ENCODE measurements at places on chromosomes 12 and 14. TPM values are rescaled to one million over a fixed set of nuclear protein-coding genes. Genes with fewer than 3 reads are reported as not detected.

VRTN gene
- not detected for total RNA-seq

HOXC11 gene
- not detected for total RNA-seq

DNA sequence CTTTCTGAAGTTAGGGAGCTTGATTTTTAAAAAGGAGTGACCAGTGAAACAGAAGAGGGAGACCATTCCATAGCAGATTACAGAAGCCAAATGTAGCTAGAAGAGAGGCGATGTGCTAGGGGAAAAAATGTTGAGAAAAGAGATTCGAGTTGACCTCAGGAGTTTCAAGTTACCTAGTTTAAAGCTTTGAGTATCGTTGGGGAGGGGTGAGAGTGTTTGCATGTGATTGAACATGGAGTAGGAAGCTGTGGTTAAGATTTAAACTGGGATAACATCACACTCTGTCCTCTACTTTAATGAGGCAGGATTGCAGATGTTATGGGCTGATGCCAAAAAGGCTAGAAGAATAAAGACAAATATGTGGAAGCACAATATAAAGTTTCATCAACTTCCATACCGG, 3.7 kb downstream of the LETMD1 start:
- DNase-seq = no peak

GRCh38 chr14:94738751-94739150, 31.2 kb downstream of the GSC start:
- DNase-seq = no peak

DNA sequence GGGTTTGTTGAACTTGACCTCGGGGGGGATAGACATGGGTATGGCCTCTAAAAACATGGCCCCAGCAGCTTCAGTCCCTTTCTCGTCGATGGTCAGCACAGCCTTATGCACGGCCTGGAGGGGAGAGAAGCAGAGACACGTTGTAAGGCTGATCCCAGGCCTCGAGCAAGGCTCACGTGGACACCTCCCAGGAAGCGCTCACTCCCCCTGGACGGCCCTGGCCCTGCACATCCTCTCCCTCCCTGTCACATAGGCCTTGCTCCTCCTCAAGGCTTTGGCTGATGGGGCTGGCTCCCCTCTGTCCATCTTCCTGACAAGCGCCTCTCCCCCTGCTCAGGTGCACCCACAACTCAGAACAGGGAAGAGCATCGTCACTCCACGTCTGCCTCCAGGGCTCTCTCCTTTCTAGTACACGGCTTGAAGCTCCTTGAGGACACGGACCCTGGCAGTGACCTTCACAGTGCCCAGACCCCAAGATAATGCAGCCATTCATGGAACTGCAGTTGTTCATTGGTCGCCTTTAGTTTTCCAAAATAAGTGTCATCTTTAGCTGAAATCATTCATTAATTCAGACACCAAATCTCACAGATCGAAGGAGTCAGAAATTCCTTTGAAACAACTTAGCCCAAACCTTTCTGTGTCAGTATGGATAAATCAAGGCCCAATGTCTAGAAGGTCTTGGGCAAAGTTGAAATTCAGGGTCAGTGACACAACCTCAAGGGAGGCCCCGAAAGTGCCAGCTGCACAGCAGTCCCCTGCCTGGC, 9.7 kb downstream of the SERPINA1 start:
- no peak for DNase-seq

SUPT16H gene
- total RNA-seq = 102 TPM

GRCh38 chr12:119901670-119902069, 24.6 kb upstream of the CIT start:
- no peak for DNase-seq

DNA sequence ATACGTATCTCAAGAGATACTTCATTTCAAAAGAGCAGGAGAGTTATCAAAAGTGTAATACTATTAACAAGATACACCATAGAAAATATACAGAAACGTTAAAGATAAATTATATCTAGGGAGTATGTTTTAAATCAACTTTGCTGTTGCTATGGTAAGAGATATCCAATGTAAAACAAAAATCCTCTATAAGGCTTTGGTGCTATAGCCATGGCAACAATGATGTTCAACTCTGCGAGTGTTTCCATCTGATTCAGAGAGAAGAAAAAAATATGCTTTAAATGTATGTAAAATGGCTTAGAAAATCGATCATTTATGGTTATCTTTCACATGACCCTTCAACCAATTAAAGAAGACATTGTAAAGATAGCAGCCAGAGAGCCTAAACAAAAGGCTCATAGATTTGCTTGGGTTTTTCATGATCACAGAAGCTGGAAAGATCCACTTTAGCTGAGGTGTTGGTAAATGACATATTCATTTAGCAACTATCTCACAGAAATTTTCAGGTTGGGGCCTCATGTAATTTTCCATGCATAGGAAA, 387.0 kb upstream of the GARIN6 start:
- no peak for DNase-seq

CARMIL3 gene
- total RNA-seq = 110 TPM

LRRC10 gene
- total RNA-seq = not detected

DNA sequence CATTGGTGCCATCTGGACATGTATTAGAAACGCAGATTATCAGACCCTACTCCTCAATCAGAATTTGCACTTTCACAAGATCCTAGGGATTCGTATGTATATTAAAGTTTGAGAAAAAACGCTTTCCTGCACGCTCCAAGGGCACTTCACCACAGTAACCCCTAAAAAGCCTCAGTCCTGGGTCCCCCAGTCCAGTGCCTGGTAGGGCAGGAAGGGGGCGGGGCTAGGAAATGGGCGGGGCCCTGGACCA, 369 bp downstream of the DEPDC4 start:
- DNase-seq = peak; percentile 95

TMEM132C gene
- total RNA-seq = not detected

ACACB gene
- 6.5 TPM for total RNA-seq

GRCh38 chr14:50516091-50516490, 16.3 kb downstream of the MAP4K5 start:
- no peak for DNase-seq

PDZRN4 gene
- total RNA-seq = 3.6 TPM

DNA sequence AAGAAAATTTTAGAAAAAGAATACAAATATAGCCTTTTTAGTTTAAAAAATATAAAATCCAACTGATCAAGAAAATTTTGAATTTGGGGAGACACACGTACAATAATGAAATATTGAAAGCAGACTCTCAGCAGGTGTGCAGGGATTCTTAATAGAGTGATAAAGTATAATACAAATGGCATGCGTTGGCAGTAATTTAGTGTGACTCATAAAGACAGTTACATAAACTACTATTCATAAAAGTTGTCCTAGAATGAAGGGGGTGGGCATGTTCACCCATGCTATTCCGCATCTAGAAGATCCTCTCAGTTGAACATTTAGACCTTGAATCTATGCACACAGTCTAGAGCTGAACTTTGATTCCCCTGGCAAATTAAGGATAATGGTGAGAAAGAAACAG, 200.4 kb upstream of the AVPR1A start:
- no peak for DNase-seq

SDSL gene
- total RNA-seq = not detected

KLHDC2 gene
- 167 TPM for total RNA-seq

DNA sequence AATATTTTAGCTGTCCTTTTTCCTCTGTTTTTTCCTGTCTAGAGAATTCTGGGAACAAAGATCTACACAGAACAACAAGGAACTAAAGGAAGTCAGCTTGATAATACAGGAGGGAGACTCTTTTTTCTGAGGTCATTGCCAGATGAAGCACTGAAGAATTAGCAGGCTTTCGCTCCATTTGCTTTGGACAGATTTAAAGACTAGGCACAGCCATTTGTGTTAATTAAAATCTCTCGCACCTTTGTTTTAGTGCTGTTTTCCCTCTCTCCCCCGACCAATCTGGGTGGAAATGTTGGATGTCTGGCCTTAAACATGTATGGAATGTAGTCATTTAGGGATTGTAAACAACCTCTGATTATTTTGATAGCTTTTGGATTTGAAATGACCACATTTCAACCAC, 9.6 kb upstream of the GPHN start:
- no peak for DNase-seq

DNA sequence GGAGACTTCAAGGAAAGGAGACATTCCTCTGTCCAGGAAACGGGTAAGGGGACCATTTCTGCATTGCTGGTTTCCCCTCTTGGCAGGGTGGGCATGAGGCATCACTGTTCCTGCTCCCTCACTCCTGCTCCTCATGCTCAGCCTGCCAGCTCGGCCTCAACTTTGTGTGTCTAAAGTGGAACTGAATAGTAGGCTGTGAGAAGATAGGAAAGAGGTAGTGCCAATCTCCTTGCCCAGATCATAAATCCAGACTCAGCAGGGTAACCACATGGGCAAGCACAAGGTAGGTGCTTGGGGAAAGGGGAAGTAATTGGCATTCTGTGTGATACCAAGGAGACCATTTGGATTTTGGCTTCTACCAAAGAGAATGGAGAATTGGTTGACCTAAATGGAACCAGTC, 2.6 kb downstream of the LTB4R start:
- DNase-seq = no peak

GRCh38 chr12:114291389-114292060, 114.4 kb downstream of the TBX5 start:
- no peak for DNase-seq

- DNase-seq = no peak
Observed at GRCh38 chr14:75831455-75831854, 150.3 kb downstream of the TGFB3 start.

- DNase-seq = no peak
Observed at GRCh38 chr14:82394916-82395315, 861.3 kb upstream of the SEL1L start.

GRCh38 chr14:39492267-39492666, 60.0 kb upstream of the FBXO33 start:
- DNase-seq = no peak

DUSP16 gene
- total RNA-seq = 0.25 TPM

DNA sequence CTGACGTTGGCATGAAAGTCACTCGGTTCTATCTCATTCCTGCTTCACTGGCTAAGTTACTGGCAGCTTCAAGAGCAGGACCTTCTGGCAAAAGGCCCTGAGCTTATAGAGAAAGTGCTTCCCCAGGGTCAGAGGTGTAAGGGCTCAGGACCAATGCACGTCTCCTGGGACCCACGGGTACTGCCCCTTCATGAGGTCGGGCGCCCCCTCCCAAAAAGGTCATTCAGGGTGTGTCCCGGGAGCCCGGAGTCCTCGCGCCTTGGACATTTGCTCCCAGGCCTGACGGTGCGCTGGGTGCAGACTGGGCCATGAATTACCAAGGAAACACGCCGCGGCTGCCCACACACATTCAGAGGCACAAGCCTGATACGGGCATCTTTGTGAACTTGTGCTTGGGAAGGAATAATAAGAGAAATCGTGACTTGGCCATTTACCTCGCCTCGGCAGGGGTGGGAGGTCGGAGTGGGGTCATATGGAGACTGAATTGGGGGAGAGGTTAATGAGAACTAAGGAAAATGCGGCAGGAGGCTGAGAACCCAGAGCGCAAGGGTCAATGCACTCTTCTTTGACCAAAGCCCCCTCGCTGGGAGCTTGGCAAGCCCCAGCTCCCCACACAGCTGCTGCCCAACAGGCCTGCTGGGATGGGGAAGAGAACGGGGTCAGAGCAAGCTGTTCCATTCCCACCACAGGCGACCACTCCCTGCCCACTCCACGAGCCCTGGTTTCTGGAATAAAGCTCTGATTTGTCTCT, 15.7 kb upstream of the SLC6A12 start:
- no peak for DNase-seq

- DNase-seq = no peak
Observed at GRCh38 chr12:81863406-81863805, 104.3 kb upstream of the PPFIA2 start.

TBX3 gene
- total RNA-seq = not detected

DNA sequence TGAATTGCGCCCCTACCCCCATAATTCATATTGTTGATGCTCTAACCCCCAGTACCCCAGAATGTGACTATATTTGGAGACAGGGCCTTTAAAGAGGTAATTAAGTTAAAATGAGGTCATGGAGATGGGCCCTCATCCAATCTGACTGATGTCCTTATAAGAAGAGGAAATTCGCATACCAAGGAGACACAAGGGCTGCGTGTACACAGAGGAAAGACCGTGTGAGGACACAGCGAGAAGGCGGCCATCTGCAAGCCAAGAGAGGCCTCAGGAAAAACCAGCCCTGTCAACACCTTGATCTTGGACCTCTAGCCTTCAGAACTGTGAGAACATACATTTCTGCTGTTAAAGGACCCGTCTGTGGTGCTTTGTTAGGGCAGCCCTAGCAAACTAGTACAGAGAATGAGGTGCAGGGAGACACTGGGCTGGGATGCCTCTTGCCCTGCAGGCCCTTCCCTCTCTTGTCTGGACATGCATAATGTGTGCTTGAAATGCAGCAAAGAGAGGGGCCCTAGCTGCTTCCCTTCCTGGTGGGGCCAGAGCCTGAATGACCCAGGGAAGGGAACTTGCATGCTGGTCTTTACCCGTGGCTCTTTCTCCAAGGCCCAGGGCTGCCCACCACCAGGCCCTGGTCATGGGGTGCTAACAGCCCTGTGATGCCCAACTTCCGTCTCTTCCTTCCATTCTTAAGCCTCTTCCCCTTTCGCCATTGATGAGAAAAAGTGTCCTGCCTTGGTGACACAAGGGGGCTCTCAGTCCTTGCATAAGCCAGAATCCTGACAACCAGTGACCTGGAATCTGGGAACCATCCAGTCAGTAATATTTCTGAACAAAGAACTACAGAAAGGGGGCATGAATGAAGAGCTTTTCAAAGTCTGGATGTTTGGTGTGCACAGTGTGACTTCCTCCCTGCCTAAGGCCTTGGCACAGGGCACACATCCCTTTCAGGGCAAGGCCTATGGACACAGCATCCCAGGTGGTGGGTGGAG, 50.0 kb upstream of the GPATCH2L start:
- DNase-seq = no peak

GRCh38 chr14:64053694-64054669, 201.2 kb downstream of the SYNE2 start:
- DNase-seq = no peak

DNA sequence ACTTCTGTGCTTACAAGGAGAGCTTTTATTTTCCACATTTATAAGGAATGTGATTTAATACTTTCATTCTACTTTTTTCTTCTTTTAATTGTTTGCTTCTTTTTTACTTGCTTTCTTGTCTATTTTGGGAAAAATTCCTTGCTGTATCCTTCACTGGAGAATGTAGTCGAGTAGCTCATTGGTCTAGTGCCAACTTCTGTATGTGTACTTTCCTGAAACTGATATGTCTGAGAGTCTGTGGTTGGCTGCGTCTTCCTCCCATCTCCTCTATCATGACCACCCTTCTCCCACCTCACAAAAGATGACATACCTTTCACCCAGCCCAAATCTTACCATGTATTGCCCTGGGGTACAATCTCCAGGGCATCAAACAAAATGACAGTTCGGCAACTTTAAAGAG, 51.8 kb downstream of the MSRB3 start:
- no peak for DNase-seq

RABGGTA gene
- total RNA-seq = 64.1 TPM

KRT86 gene
- not detected for total RNA-seq

PROX2 gene
- 2.3 TPM for total RNA-seq

GNB3 gene
- total RNA-seq = 14.9 TPM

DNA sequence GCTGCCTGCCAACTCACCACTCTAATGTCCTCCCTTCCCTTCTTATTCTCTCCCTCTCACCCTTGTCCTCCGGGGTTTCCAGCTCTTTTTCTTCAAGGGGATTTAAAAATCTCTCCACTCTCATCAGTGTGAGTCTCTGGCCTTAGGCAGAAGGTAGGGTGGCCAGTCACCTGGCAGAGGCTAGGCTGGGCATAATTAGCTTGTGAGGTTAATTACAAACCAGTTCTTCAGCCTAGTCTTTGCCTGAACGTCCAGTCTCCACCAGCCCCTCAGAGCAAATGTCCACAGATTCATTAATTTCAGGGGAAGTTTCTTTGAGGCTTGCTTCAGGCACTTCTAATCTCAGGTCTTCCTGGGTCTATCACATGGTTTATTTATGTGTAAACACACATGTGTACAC, 6.7 kb downstream of the KRT7 start:
- DNase-seq = no peak

XRCC3 gene
- 70.5 TPM for total RNA-seq

Data from Karpas-422 (cell line).